ENCODE measurements at places on chromosomes 2 and 18.

DNA sequence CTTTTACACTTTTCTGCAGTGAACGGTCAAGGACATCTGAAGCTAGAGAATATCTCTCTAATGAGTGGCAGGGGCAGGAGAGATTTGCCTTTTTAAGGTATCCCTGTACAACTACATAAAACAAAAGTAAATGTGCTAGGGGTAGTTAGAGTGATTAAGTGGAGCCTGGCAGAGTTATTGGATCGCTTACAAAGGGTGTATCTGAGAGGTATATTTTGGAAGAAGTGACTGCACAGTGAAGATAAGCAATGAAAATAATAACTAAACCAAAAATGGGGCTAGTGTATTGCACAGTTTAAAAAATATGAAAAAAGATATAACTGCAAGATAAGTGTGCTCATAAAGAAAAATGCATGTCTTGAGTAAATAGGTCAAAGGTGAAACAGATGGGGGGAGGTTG is 193.5 kb upstream of the EPC2 start:
- DNase-seq: no peak

DNA sequence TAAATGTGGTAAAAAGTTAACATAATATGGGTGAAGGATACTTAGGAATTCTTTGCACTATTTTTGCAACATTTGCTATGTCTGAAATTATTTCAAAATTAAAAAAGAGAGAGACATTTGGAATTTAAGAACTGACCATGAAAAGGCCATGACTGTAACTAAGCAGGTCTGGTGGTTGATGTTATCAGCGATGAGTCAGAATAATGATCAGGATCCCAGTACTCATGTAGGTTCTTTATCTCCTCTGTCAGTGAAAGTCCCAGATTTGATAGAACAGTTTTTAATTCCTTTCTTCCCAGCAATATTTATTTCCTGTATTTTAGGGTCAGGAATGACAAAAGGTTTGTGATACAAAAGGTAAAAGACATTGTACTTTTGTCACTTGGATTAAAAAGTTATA is 242.4 kb upstream of the ZNF521 start:
- DNase-seq: no peak

GRCh38 chr2:233446121-233446520 is 91.8 kb downstream of the DGKD start:
- no peak for DNase-seq

GRCh38 chr2:7333189-7333765 is 416.1 kb downstream of the RNF144A start:
- DNase-seq: no peak

DNA sequence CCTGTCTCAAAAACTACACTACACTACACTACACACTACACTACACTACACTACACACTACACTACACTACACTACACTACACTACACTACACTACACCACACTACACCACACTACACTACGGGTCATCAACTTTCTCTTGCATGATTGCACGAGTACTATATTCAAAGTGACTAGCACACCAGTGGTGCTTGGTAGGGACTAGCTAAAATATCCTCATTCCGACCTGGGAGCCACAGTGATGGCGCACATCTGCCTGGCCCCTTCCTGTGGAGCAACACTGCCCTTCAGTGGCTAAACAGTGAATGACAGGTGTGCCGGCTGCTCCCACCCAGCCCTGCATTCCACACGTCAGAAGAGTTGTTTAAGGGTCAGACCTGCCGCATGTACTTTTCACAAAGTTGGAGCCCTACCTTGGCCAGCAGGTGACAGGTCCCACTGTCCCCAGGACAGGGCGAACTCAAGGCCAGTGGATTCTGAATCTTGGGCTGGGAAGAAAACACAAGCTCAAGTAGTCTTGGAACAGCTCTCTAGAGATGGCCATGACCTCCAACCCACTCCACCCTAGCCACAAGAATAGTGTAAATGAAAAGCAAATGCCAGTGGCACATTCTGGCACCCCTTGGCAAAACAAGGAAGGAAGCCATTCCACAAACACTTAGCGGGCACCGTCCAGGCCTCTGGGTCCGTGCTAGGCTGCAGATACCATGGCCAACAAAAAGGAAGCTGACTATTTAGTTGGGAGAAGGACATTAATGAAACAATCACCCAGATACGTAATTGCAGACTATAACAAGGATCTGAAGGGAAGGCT is 79.7 kb upstream of the MSH2 start:
- peak; percentile 36 for DNase-seq

DNA sequence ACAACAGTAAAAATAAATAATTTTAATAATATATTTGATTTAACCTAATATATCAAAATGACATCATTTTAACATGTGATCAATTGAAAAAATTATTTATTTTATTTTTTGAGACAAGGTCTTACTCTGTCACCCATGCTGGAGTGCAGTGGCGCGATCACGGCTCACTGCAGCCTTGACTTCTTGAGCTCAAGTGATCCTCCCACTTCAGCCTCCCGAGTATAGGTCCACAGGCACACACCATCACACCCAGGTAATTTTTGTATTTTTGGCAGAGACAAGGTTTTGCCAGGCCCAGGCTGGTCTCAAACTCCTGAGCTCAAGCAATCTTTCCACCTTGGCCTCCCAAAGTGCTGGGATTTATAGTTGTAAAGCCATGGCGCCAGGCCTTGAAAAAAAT is 126.7 kb upstream of the COPS8 start:
- DNase-seq: no peak

GRCh38 chr2:233707940-233708644 is 4.6 kb upstream of the UGT1A5 start:
- no peak for DNase-seq

GRCh38 chr2:153606623-153607022 is 128.1 kb upstream of the RPRM start:
- DNase-seq: no peak

- no peak for DNase-seq
These were observed 96.4 kb downstream of the TCF4 start for GRCh38 chr18:55491616-55492015.

GRCh38 chr18:39946623-39947061 is 2008.4 kb upstream of the PIK3C3 start:
- DNase-seq: no peak

- DNase-seq: no peak
These were observed 13.8 kb downstream of the CERKL start for GRCh38 chr2:181643151-181643550.

DNA sequence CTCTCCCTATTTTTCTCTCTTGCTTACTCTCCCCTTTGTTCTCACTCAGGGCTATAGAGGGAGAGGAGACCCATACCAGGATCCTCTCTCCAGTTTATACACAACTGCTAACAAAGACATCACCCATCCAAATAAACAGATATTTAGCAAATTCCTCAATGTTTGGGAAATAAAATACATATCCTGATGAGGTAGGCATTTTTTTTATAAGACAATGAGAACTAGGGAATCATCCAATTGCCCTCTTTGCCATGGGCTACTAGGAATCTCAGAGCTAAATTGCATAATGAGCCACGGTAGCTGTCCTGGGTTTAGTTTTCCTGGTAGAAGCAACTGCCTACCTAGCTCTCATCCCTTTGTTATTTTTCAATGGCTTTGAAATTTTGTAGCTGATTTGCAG is 27.1 kb downstream of the CAPN14 start:
- DNase-seq: no peak

GRCh38 chr18:49694402-49694801 is 118.9 kb downstream of the ACAA2 start:
- no peak for DNase-seq

DNA sequence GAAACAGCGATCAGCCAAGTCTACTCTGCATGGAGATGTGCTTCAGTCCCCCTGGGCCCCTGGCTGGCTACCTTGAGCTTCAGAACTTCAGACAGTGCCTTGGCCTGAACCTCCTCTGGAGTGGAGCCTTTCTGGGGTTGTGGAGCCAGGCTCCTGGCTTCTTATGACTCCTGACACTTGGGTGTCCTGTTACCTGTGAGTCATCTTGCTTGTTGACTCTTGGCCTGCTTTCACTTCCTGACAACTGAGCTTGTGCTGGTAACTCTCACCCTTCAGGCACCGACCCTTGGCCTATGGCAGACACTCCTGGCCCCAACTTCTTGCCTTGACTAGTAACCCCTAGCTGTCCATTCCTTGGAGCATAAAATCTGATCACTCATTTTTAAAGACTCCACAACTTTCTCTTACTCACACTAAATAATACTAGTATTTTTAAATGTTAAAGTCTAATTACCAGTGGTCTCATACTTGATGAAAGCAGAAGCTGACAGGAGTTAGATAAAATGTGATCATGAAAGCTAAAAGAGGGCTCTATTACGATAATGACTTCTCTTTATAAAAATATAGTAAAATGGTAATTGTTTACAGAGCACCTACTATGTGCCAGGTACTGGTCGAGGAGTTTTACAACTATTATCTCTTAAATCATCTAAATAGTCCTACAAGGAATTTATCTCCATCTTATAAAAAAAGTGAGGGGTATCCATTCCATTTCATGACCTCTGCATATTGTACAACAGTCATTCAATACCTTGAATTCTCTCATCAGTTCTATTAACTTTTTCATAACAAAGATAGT is 46.3 kb upstream of the VIT start:
- no peak for DNase-seq

DNA sequence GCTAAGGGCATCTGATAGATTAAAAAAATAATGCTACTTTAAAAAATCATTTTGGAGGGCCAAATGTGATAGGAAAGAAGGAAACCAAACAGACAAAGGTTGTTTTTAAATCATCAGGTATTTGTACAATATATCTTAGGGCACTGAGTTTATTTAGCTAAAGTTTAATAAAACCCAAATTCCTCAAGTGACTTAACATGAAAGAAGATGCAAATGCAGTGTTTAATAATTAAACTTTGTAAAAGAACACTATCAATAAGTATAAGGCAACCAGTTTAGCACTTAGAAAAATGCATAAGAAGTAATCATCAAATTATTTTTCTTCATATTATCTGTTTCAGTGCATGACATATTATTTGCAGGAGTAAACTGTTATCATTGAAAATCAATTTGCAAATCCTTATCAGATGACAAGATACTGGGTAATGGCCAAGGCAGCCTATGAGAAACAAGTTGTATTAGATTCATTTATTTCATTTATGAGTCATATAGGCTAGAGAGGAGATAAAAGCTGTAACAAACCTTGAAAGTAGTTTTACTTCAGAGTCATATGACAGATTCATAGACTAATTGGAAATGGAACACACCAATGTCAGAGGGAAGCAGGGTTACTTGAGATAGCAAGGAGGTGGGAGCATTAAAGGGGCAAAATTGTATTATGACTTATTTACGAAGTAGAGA is 165.5 kb downstream of the GCA start:
- no peak for DNase-seq

DNA sequence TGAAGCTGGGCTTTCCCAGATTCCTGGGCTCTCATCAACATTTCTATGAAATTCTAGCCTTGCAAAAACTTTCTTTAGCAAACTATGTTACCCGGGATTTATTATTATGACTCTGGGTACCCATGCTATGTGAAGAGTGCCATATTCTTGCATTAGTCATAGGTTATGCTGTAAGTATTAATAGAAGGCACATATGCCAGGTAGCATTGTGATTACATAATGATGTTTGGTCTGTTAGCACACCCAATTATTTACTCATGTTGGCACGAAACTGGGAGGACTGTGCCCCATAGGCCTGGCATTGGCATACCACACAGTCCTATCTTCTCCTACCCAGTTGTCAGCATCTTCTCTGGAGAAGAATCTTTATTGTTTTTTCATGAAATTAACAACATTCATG is 171.0 kb downstream of the SLC4A3 start:
- no peak for DNase-seq

- no peak for DNase-seq
These were observed 15.3 kb downstream of the FHL2 start for GRCh38 chr2:105383432-105384166.

DNA sequence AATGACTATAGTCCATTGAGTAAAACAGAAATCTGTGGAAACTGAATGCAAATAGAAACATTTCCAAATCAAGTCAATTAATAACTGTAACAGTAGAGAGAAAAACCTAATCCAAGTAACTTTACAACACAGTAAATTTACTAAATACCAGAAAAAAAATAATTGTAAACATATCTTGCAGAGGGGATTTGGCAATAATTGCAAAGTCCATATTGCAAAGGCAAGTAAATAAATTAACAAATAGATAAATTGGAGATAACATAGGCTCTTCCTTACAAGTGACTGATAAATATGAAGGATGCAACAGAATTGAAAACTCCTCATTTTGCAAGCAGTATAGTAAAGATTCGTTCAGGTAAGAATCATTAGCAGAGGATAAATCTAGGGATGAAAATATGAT is 65.0 kb downstream of the SMC6 start:
- DNase-seq: no peak

DNA sequence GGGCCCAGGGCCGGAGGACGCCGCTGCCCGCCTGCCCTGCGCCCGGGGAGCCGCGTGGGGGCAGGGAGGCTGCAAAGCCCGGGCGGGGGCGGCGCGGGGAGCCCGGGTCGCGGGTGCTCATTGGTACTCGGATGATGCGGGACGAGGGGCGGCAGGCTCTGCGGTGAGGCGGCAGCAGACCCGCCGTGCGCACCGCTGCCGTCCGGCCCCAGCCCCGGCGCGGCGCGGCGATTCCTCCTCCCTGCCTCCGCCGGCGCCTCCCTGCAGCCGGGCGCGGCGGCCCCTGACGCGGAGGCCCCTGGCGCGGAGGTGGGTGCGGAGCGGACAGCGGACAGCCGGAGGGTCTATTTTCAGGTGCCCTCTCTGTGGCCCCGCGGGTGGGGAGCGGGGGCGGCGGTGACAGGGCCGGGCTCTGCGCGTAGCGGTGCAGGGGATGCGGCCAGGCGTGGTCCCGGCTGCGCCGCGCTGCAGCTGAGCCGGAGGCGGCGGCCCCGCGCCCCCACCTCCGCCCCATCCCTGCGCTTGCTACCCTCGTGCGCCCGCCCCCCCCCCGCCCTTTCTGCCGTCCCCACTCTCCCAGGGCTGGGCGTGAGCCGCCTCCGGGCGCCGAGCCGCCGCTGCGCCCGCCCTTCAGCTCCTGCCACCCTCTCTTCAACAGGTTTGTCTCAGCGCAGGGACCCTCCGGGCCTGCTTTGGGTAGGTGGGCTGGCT is 640 bp downstream of the SPTBN1 start:
- DNase-seq: no peak

DNA sequence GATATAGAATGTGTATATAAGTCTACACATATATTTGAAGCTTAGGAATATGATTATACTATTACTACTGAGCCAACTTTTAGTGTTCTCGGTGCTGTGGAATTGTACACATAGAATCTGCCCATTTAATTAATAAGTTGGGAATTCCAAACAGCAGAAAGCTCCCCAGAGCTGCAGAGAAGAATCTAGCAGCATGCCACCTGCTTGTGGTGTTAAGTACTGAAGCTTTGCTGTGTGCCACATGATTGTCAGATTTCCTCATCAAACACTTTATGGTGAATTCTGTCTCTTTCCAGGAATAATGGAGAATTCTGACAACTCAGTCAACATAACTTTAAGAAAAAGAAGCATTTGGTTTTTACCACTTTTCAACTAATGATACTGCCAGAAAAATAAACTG is 117.8 kb downstream of the WDSUB1 start:
- DNase-seq: no peak

All from stimulated activated CD4-positive, alpha-beta T cell treated with anti-CD3 and anti-CD28 coated beads, TNF-alpha, amount 100 ng/mL, for 24 hours (primary cell).